Stimulated activated CD8-positive, alpha-beta memory T cell treated with anti-CD3 and anti-CD28 coated beads, Interleukin-2, amount 100 ng/mL, for 1 hour (primary cell): ENCODE measurements at places on chromosomes 6 and 20.

GRCh38 chr6:158849899-158850806 lies 31.0 kb upstream of the EZR start:
- DNase-seq = no peak

GRCh38 chr20:1566701-1567100 lies 9.2 kb upstream of the SIRPD start:
- DNase-seq = no peak

DNA sequence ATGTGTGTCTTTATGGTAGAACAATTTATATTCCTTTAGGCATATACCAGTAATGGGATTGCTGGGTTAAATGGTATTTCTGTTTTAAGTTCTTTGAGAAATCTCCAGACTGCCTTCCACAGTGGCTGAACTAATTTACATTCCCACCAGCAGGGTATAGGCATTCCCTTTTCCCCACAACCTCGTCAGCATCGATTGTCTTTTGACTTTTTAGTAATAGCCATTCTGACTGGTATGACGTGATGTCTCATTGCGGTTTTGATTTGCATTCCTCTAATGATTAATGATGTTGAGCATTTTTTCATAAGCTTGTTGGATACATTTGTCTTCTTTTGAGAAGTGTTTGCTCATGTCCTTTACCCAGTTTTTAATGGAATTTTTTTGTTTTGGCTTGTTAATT lies 5.3 kb upstream of the TASP1 start:
- no peak for DNase-seq

- DNase-seq = no peak
Observed at GRCh38 chr6:170371588-170371987, 65.0 kb downstream of the FAM120B start.

DNA sequence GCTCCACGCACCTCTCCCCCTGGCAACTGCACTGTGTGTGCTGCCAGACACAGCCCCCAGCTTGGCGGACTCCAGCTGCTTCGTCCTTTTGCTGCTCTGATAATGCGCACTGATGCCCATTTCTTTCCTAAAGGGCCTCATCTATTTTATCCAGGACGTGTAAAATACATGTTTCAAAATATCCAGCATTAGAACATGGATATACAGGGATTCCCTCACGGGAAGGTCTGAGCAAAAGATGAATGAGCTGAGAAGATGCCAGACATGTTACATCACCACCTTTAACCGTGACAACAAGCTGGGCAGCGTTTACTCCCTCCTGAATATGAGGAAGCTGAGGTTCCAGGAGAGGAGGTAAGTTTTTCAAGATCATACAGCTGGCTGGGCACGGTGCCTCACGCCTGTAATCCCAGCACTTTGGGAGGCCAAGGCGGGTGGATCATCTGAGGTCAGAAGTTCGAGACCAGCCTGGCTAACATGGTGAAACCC lies 32.8 kb downstream of the TNXB start:
- no peak for DNase-seq

DNA sequence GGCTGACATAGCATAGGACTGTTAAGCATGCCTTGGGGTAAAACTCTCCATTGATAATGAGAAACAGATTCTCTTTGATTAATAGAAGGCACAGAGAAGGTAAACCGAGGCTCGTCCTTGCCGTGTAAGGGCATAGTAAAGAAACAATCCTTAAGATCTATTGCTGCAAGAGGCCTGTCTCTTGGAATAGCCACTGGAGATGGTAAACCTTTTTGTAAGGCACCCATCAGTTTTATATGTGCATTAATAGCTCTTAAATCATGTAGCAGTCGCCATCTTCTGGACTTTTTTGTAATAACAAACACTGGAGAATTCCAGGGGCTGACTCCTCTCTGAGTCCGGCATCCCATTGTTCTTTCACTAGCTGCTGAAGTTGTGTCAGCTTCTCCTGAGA lies 8.4 kb upstream of the ABHD12 start:
- DNase-seq = no peak

DNA sequence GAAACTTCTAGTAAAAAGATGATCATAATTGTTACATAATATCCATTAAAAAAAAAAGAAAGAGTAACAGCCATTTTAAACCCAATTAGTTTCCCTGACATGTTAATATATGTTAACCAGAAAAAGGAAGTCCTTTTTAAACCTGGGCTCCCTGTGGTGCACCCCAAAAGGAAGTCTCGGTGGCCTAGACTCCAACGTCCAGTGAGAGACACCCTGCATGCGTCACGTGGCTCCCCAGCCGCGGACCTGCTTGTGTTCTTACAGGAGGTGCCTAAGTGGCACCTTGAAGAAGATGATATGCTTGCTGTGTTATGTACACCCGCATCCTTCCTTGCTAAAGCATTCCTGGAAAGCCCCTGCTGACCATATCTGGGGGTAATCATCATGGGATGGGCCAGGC lies 50.1 kb downstream of the FOXC1 start:
- no peak for DNase-seq

DNA sequence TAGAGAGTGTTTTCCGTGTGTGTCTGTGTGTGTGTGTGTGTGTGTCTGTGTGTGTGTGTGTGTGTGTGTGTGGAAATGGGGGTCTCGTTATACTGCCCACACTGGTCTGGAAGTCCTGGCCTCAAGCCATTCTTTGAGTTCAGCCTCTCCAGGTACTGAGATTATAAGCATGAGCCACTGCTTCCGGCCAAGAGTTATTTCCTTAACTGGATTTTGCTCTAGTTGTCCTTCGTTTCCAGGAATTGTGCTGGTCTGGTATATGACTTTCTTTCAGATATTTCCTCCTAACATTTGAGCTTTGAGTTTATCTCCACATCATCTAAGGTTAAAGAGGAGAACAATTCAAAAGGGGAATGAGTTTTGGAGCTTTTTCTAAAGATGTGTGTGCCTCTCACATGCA lies 124.8 kb downstream of the SH3BGRL2 start:
- DNase-seq = no peak

GRCh38 chr6:45105170-45105820 lies 222.8 kb upstream of the RUNX2 start:
- no peak for DNase-seq

DNA sequence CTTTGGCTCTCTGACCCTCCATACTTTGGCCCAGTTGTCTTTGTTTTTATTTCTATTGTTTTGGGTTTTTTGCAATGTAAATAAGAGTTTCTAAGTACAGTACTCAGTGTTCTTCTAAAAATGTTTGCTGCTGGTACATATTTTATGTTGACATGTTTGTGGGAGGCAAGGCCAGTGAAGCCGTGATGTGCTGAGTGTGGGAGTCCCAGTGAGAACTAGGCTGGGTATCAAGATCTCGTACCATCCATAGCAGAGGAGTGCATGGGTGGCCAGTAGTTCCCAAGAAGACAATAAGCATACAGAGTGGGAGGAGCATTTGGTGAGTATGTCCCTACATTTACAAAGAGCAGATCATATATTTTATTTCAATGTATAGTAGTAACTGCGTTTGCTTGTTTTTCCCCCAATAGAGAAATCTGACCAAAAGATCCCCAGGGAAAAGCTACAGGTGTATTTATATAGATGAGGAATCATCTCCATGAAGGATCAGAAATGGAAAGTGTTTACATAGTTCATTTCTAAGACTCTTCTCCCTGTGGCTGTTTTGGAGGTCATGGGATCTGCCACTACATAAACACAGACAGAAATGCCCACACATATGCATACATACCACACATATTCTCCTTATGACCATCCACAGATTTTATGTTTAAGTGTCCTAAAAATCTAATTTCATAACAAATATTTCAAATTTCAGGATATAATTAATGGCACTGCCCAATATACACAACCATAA lies 285.9 kb downstream of the ALDH8A1 start:
- no peak for DNase-seq

DNA sequence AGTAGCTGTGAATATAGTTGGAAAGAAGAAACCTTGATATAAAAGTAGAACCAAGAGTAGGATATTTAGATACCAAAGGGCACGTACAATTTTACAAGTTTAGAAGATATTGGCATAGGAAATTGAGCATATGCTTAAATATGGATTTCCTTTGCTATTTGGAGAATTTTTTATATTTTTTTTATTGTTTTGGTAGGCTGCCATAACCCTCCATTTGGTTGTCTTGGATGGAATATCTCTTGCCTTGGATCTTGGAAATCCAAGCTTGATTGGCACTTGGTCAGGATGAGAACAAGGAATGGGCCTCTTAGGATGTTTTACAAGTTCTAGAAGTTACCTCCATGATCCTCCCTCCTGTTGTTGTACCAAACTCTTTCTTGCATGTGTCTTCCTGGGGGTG lies 297.1 kb downstream of the PRL start:
- DNase-seq = no peak

GRCh38 chr6:294656-295565 lies 2.6 kb downstream of the DUSP22 start:
- no peak for DNase-seq

- no peak for DNase-seq
Observed at GRCh38 chr6:141988954-141989705, 143.6 kb upstream of the GJE1 start.
